CD4-positive, alpha-beta T cell treated with Interleukin-2 at 100 ng/mL for 4 hours (primary cell): ENCODE measurements at places on chromosomes 3 and 15.

GRCh38 chr15:73946046-73946721, 19.9 kb downstream of the LOXL1 start:
- no peak for DNase-seq

DNA sequence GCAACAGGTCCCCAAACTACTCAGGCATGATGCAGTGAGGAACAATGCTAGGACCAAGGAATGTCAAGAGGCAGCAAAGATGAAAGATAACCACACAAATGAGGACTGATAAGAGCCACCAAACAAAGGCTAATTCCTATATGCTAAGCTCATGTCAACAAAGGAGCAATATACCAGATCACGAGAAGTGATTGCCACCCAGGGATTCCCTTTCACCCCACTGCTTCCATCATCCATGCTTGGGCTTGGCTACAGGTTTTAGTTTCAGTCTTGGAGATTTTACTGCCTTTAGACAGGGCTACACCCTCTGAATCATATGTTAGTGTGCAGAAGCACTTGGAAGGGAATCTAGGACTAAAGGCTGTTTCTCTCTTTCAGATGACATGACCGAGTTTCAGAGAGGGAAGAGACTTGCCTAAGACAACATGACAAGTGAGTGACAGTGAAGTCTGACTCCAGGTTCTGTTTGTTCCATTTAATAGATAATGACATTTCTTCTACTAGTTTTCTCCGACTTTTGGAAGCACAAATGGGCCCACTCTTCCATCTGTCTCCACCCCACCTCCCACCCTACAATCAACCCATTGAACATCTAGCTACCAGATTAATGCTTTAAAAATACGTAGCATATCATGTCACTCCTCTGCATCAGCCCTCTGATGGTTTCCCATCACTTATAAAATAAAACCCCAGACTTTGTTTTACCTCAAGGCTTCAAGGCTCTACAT, 173.5 kb upstream of the LRRN1 start:
- no peak for DNase-seq

DNA sequence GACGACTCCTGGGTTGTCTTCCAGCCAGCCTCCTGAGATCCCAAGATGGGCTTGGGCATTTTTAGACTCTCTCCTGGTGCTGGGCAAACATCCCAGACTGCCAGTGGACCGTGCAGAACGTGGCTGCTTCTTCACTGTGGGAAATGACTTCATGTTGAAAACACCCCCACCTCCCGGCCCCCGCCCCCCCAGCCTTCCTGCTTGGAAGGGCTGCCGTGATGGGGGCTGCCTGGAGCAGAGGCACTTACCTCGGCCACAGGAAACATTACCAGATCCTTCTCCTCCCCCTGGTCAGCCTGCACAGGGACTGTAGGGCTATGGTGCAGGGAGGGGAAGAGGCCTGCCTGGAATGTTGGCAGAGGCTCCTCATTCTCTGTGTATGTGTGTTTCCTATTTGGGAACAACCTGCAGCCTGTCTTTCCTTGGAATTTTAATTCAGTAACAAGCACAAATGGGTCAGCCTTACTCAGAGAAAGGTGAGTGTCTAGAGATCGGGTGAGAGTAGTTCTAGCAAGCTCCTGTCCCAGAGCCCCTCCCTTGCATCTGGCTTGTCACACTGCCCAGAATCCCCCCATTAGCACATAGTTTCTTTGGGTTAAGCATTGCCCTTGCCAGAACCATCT, 90.8 kb downstream of the ANP32A start:
- no peak for DNase-seq

- no peak for DNase-seq
Observed at GRCh38 chr3:105529456-105529855, 162.7 kb downstream of the ALCAM start.

- DNase-seq = no peak
Observed at GRCh38 chr15:41504751-41505492, 8.7 kb downstream of the LTK start.

DNA sequence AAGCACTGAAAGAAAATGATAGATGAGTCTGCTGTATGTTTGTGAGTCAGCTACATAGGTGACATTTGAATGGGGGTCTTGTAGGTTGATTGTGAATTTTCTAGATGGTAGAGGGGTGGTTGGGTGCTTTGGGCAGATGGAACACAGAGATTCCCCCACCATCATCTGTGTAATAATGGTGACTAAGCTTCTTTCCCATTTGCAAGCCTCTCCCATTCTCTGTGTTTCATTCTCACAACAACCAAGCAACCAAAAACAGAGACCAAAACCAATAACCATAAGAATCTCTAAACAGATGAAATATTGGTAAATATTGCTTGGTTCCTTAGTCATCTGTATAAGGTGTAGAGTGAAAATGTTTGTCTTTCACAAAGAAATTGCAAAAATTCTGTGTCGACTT, 17.8 kb upstream of the UTS2B start:
- DNase-seq = no peak

GRCh38 chr15:80052597-80053304, 6.7 kb upstream of the ZFAND6 start:
- DNase-seq = no peak

GRCh38 chr3:136731274-136731884, 20.8 kb downstream of the STAG1 start:
- DNase-seq = no peak

- DNase-seq = no peak
Observed at GRCh38 chr3:101194392-101194791, 126.0 kb downstream of the IMPG2 start.

DNA sequence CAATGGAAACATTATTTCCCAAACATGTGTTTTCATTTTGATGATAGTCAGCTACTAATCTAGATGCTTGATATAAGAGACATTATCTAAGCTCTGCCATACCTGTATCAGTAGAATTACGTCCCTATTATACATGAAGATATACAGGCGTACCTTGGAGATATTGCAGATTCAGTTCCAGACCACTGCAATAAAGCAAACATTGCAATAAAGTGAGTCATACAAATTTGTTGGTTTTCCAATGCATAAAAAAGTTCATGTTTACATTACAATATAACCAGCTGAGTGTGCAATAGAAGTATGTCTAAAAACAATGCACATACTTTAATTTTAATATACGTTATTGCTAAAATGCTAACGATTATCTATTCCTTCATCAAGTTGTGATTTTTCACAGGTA, 236.0 kb upstream of the ZNF717 start:
- no peak for DNase-seq

DNA sequence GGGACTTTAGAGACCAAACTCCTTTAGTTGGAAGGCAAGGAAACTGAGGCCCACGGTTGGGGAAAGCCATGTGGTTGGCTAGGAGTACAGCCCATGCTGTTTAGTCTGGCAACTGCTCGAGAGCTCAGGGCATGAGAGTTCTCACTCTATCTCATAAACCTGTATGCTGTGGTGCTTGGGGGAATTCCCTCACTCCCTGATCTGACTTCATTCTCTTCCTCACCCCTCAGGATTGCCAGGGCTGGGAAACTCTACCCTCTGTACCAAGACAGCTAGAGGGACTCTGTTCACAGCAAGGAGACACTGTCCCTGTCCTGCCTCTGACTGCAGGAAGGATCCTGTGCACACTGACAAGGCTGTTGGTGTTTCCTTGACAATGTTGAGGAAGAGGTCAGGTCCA, 230.2 kb downstream of the ZNF621 start:
- no peak for DNase-seq

GRCh38 chr15:96186105-96186504, 144.4 kb upstream of the NR2F2 start:
- no peak for DNase-seq

- DNase-seq = no peak
Observed at GRCh38 chr3:60792249-60792852, 458.9 kb downstream of the FHIT start.

DNA sequence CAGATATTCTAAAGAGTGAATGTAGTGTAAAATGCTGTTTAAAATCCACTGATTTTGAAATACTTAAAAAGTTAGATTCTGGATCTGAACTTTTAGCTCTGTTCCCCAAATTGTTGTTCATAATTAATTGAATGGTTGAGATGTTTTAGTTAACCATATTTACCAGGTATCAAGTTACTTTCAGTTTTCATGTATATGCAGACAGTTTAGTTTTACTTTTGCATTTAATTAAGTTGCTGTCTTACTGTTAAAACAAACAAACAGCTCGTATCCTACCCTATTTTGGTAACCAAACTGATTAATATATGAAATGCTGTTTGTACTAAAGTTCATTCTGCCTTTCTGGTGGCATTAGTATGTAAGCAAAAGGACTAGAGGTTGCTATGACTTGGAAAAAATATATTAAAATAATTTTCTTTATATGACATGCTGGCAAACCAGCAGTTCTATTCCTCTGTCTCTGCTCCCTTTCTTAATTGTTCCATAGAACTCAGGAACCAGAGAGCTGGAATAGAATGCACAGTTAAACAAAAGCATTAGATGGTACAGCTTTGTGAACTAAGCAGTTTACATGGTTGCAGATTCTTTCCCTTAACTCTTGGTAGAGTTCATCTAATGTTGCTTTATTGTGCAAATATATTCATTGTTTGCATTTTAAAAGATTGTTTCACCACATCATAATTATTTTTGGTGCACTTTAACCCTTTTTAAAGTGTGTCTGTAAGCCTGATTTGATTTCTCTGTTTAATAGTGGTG, 39.5 kb upstream of the SCAANT1 start:
- no peak for DNase-seq
